ENCODE measurements at places on chromosomes 2 and 18.

GRCh38 chr2:202014759-202015211 is 18.9 kb upstream of the FZD7 start:
- DNase-seq = no peak

GRCh38 chr2:47907039-47907781 is 912 bp upstream of the FBXO11 start:
- no peak for DNase-seq

- DNase-seq = no peak
Measured at GRCh38 chr2:231512222-231512621, 18.0 kb downstream of the NMUR1 start.

DNA sequence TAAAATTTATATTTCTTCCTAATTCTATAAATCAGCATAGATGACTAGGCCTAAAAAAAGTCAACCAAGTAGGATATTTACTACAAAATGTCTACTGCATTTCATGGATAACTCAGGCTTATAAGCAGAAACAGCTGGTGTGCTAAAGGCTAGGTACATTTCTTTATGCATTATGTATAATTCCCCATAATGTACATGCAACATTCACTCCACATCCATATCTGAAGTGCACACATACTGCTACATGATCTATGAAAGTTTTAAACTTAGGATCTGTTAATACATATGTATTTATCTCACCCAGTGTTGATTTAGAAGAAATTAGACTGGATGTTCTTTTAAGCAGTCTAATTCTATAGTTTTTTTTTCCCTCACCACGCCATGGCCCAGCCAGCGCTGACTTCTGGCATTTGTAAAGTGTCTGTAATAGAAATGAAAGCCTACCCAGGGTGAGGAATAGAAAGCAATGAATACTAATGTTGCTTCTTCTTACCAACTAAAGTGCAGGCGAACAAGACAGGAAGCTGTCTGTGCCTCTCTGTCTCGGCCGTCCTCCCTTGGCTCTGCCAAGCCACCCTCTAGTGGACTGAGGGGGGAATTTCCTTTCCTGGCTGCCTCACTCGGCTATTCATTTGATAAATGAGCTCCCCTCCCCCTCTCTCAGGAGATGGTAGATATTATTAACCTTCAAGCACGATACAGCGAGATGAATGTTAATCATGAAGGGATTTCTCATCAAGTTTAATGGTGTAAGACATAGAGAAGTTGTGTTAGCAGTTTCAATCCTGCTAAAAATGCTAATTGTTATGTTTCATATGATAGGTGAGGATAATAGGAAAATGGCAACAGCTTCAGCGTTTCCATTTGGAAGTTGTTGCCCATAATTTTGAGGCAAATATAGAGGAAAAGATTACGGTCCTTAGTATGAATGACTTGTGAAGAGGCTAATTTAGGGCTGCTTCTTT is 384.5 kb downstream of the MTX2 start:
- DNase-seq = no peak

GRCh38 chr2:18664421-18664820 is 75.1 kb upstream of the NT5C1B start:
- no peak for DNase-seq

- DNase-seq = no peak
Measured at GRCh38 chr2:29557268-29557667, 364.1 kb downstream of the ALK start.

GRCh38 chr2:64003239-64003638 is 16.0 kb downstream of the VPS54 start:
- DNase-seq = no peak

DNA sequence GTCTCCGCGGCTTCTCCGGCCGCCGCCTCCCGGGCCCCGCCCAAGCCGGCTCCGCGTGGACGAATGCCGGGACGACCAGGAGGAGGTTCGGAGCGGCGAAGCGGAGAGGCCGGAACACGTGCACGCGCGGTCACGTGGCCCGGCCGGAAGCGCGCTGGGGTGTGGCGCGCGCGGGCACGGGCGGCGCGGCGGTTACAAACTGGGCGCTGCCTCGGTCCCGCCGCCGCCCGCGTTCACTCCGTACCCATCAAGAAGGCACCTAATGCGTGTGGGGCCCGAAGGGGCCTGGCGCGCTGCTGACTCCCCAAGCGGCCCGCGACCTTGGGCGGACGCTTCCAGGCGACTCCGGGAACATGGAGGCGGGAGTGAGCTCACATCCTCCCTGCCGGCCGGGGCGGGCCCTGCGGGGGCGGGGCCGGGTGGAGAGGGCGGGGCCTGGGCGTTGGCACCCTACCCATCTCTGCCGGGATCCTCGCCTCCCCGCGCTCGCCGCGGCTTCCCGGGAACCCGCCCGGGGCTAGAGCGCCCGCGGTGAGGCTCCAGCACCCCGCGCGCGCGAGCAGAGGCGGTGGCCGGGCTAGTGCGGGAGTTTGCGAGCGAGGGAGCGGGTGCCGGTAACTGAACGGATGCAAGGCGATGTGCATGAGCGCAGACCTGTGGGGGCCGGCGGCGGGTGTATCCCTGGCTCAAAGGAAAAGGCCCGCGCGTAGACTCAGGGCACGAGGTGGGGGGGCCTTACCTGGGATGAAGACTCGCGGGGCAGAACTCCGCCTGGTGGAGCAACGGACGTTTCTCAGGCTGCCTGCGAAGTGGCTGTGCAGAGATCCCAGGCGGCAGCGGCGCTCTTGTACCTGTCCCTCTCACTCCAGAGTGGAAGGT is at the start of gene TMEM185B:
Gene TMEM185B, minus strand, starts transcription at position 367 of the 879 bp plus-strand sequence. CDS start 424 bp downstream, outside the sequence.
- DNase-seq = no peak

DNA sequence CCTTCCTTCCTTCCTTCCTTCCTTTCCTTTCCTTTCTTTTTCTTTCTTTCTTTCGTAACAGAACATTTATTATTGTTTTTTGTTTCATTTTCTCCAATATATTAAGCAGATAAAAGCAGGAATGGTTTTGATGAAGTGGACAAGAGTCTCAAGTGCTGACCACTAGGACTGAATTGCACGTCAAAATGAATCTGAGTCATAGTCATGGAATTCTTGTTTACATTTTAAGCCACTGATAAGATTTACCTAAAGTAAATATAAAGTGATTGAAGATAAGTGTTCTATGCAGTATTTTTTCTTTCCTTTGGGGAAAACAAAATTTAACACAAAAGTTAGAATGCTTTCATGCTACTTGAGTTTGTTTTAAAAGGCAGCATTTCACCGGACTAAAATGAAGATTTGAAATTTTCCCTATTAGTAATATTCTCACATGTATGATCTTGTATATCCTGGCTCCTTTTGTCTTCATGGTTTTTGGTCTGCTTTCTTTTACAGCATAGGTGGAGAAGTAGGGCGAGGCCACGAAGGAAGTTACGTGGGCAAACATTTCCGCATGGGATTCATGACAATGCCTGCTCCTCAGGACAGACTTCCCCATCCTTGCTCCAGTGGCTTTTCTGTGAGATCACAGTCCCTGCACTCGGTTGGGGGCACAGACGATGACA is 113.5 kb downstream of the NYAP2 start:
- DNase-seq = no peak

GRCh38 chr2:20198001-20198400 is 26.9 kb downstream of the SDC1 start:
- DNase-seq = no peak

DNA sequence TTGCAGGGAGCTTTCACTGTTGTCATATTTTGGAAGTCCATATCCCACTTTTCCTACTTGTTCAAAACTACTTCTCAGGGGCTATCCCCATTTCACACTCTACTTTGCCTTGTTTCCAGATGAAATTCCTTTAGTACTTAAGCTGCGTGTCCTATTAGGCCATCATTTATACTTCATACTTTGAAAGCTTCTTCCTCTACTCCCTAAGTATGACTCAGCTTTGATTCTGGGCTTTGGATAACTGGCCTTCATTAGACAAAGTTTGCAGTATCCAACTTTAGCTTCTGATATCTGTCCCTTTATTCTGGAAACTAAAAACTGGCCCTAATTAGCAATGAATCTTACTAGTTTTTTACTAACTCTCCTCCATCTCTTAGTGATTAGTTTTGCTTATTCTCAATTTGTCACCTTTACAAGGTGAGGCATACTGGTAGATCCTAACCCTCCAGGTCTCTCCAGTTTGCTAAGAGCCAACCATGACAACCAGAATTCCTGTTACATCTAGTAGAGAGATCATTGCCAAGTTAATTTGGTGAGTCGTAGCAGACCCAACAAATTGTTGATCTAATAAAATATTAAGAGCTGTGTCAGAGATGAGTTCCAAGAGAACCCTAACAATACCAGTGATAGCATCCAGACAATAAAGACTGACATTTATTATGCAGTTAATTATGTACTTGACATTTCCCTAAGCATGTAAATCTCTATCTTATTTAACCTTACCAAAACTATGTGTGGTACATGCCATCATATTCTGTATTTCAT is 31.2 kb upstream of the ITGAV start:
- no peak for DNase-seq

- DNase-seq = no peak
Measured at GRCh38 chr18:9944805-9945204, 31.0 kb downstream of the VAPA start.

- DNase-seq = no peak
Measured at GRCh38 chr2:181399027-181399426, 58.2 kb upstream of the ITGA4 start.

- no peak for DNase-seq
Measured at GRCh38 chr2:119579424-119580295, 35.4 kb downstream of the CFAP221 start.

GRCh38 chr18:31587529-31587928 is 4.1 kb upstream of the TTR start:
- no peak for DNase-seq

GRCh38 chr2:169573160-169573973 is at the start of gene FASTKD1:
Gene FASTKD1, minus strand, starts transcription at chr2:169573865. Its CDS starts 1,836 bp downstream, at chr2:169572029.
- DNase-seq = peak; percentile 16

DNA sequence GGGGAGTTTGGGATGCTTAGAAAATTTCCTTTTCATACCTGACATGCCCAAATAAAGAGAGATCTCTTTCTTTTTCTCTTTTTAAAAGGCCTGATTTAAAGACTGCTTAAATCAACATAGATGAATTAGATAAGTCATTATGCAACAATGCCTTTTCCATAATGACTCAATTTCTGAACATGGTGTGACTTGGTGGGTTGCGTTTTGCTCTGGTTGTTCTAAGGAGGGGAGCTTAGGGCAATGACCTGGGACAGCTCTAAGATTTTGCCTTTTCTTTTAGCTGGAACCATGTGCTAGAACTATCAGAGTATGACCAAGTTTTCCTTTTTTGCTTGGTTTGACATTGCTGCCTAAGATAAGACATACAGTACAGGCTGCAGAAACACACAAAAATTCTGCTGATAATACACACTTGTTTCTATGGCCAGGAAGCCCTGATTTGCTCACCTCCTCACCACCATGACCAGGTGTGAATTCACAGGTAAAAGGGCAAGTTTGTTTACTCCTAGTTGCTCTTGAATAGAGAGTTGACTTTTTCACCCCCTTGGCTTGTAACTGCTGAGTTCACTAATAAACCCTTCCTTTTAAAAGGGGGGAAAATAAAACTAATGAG is 58.1 kb upstream of the IL1RL1 start:
- DNase-seq = no peak

- no peak for DNase-seq
Measured at GRCh38 chr2:128406736-128407554, 88.3 kb upstream of the HS6ST1 start.

DNA sequence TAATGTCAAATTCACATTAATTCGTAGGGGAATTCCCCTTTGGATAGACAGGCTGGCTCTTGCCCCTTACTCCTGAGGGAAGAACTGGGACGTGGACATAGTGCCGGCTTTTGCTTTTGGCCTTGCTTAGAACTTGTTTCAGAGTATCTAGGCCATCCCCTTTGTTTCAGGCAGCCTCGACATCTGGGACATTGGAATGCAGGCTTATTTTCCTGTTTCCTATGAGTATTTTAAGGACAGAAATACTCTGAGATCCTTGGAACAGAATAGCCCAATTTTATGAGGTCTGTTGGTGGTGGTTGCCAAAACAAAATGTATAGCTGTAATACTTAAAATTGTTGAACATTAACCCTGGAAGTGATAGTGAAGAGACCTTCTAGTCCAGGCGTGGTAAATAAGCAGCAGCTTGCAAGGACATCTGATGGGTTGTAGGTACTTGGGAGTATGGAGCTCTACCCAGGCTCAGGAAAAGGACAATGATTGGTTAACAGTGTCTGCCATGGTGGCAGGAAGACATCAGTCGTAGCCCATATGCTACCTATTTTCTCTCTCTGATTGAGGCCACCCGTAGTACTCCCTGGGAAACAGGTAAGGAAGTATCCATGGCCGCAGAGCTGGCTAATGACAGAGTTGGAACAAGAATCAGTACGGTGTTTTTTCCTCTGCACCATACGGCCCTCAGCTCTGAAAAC is 112.4 kb downstream of the CDK15 start:
- DNase-seq = no peak

- DNase-seq = no peak
Measured at GRCh38 chr2:108632332-108633160, 86.7 kb upstream of the RANBP2 start.

- DNase-seq = no peak
Measured at GRCh38 chr2:215979620-215980019, 33.7 kb downstream of the MREG start.

DNA sequence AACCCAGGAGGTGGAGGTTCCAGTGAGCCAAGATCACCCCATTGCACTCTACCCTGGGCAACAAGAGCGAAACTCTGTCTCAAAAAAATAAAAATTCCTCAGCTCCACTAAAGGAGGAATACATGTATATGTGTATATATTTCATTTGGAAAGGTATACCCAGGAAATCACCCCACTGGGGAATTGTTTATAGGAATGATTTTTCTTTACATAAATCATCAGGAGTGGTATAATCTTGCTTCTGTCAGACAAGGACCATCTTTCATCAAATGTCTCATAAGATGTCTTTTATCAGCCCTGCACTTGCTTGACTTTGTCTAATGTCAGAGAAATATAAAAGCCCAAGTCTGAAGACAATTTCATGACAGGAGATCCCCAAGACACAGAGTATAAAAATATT is 709.1 kb downstream of the LRRTM4 start:
- DNase-seq = no peak

GRCh38 chr2:25313711-25314513 is 27.8 kb downstream of the DNMT3A start:
- no peak for DNase-seq

GRCh38 chr2:211494085-211494484 is 937.7 kb downstream of the CPS1 start:
- no peak for DNase-seq

DNA sequence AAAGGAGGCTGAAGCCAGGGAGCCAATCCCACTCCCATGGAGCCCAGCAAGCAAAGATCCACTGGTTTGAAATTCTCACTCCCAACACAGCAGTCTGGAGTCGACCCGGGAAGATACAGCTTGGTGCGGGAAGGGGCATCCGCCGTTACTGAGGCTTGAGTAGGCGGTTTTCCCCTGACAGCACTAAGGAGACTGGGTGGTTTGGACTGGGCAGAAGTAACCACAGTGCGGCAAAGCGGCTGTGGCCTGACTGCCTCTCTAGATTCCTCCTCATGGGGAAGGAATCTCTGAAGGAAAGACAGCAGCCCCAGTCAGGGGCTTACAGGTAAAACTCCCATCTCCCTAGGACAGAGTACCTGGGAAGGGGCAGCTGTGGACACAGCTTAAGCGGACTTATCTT is 261.6 kb upstream of the KYNU start:
- no peak for DNase-seq

GRCh38 chr2:190713471-190713870 is 64.6 kb downstream of the NAB1 start:
- peak; percentile 24 for DNase-seq

Measured in AG04449 (cell line).